A549 (cell line): ENCODE measurements at places on chromosomes 7 and 10. TPM values are rescaled to one million over a fixed set of nuclear protein-coding genes. Genes with fewer than 3 reads are reported as not detected.

- no peak for DNase-seq
Observed at GRCh38 chr10:650441-650851, 39.0 kb downstream of the DIP2C start.

DNA sequence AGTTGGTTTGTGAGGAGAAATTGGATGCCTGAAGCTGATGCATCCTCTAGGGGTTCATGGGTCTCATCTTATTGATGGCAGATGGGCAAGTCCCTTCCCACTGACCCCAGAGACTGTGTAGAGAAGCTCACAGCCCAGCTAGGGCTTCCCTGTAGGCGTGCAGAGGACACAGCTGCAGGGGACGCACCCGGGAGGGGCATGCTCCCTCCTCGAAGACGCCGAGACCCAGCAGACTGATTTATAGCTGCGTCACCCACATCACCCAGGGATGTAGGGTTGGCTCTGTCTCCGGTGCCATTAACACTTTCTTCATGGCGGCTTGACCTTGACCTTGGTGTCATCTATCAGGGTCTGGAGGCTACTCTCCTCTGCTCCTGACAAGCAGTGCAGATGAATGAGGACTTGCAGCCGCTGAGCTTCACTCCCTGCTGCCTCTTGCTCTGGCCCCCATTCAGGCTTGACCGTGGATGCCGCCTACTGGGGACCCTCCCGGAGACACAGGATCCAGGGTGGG is 549.7 kb downstream of the TCERG1L start:
- DNase-seq = no peak

- no peak for DNase-seq
Observed at GRCh38 chr10:43692051-43692825, 43.6 kb upstream of the ZNF32 start.

GRCh38 chr7:106778656-106779250 is 86.3 kb upstream of the PIK3CG start:
- DNase-seq = no peak

DNA sequence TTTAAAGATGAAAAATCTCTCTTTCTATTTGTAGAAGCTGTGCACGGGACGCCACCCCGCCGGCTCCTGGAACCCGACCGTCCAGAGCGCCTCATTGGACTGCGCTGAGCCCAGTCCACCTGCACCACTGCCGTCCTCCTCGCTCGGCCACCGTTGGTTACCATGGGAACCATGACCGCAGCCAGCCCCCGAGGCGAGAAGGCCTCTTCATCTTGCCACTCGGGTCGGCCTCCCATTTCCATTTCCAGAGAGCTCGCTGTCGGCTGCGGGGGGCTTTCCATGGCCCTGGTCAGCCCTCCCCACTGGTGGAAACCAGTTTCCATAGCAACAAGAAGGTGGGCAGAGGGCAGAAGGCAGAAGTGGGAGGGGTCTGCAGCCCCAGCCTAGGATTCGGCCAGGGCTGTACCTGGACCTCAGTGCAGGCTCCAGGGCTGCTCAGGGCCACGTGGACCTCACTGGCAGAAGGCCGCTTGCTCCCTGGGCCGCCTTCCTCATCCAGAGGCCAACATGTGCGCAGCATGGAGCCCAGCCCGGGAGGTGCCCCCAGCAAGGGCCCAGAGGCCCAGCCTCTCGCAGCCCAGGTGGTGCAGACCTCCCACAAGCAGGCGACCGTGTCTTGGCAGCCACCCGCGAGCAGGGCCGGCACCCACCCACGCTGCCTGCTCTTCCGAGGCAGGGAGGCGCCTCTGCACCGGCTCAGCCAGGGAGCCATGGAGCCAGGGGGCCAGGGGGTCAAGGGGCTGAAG is 283.5 kb upstream of the PPP2R2D start:
- no peak for DNase-seq

Gene SEMA3A
- polyA plus RNA-seq = 3.6 to 4.3 TPM (median 4.2 TPM) in 3 replicates

Gene CXCL12
- polyA plus RNA-seq = 0.07 to 0.28 TPM (median 0.17 TPM) in 3 replicates

DNA sequence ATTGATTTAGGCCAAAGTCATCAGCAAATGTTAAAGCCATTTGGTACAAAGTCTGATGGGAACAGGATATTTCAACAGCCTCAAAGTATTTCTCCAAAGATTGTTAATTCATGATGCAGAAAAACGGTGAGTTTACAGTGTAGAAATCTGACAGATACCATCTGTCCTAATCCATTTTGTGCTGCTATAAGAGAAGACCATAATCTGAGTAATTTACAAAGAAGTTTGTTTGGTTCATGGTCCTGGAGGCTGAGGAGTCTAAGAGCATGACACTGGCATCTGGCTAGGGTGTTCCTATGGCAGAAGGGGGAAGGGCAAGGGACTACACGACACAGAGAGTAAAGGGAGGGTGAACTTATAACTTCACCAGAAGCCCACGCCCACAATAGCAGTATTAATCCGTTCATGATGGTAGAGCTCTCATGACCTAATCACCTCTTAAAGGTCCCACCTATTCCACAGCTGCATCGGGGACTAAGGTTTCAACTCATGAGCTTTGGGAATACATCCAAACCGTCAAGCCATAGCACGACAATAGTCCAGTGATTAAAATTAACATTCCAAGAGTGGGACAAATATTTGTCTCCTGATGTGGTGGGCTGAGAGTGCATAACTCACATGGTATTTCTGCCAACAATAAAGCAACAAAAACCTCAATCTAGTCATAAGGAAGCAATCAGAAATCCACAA is 298.6 kb upstream of the AKR1E2 start:
- DNase-seq = no peak

DNA sequence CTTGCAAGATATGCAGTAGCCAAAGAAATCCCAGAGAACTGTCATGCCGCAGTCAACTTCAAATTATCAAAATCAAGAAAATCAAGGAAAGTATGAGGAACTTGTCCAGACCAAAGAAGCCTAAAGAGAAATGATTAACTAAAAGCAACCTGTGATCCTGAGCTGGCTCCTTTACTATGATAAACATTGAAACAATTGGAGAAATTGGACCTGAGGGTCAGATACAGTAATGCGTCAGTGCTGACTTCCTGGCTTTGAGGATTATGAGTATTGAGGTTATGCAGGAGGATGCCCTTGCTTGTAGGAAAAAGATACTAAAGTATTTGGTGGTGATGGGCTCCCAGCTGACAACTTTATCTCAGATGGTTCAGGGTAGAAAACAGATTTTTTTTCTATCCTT is 324.7 kb upstream of the AKR1E2 start:
- DNase-seq = peak; percentile 41

DNA sequence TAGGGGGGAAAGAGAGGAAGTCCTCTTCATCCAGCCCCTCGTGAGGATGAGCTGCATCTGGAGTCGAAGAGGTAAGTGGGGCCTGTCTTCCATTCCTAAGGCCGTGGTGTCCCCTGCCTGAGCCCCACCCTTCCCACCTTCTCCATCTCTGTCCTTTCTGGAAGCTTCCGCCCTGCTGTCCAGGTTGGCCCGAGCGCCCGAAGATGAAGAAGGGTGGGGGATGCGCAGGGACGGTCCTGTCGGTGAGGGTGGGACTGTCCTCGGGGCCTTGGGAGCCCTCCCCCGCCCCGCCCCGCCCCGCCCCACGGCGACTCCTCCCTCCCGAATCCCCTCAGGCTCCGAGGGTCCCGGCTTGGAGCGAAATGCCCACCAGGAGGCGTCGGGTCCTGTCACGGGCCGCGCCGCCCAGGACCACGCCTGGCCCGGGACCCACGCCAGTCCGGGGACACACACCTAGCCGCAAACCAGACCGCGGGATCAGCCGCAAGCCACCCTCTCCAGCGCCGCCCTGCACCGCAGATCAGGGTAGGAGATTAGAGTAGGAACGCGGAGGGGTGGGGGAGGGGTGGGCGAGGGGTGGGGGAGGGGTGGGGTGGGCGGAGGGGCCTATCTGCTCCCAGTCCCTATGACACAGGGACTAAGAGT is 15.3 kb downstream of the GPRIN2 start:
- peak; percentile 96 for DNase-seq

GRCh38 chr10:110524179-110524858 is 26.6 kb downstream of the DUSP5 start:
- no peak for DNase-seq

DNA sequence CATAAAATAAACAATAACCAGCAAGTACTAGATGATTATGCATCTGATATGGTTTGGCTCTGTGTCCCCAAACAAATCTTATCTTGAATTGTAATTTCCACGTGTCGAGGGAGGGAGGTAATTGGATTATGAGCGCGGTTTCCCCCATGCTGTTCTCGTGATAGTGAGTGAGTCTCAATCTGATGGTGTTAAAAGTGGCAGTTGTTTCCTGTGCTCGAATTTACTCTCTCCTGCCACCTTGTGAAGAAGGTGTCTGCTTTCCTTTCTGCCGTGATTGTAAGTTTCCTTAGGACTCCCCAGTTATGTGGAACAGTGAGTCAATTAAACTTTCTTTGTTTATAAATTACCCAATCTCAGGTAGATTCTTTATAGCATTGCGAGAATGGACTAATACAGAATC is 15.1 kb downstream of the CNTNAP2 start:
- no peak for DNase-seq

DNA sequence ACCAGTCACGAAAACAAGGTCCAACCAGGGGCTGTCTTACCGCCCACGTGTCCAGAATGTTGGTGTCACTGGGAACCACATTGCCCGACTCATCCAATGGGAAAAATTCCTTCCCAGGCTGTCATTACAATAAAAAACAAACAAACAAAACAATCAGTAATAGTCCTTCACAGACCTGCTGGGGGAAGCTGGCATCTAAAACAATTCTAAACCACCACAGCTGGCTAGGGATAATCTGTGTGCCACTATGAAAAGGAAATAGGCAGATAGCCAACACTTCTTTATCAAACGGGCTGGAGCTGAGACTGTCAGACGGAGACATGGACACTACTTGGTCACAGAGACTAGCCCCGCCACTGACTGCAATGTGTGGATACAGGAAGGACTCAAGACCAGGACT is 9.2 kb downstream of the AKR1B1 start:
- peak; percentile 44 for DNase-seq

DNA sequence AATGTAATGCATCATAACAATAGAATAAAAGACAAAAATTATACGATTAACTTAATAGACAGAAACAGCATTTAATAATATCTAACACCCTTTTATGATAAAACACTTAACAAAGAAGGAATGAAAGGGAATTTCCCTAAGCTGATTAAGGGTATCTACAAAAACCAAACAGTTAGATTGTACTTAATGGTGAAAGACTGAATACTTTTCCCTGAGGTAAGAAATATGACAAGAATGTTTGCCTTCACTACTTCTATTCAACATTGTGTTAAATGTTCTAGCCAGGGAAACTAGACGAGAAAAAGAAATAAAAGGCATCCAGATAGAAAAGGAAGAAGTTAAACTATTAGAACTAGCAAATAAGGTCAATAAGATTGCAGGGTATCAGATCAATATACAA is 276.9 kb downstream of the BAMBI start:
- no peak for DNase-seq

Gene VSIR
- 15.5 to 19.3 TPM (median 19.1 TPM) in 3 replicates for polyA plus RNA-seq

- DNase-seq = peak; percentile 64
Observed at GRCh38 chr7:154913638-154914307, 89.2 kb downstream of the PAXIP1 start.

Gene CALCR
- polyA plus RNA-seq = 0.03 TPM in 1 of 3 replicates, not detected in the others

Gene PILRA
- polyA plus RNA-seq = 1.9 to 3.8 TPM (median 3.4 TPM) in 3 replicates

Gene TSPAN33
- polyA plus RNA-seq = 4.9 to 5.3 TPM (median 5.0 TPM) in 3 replicates

DNA sequence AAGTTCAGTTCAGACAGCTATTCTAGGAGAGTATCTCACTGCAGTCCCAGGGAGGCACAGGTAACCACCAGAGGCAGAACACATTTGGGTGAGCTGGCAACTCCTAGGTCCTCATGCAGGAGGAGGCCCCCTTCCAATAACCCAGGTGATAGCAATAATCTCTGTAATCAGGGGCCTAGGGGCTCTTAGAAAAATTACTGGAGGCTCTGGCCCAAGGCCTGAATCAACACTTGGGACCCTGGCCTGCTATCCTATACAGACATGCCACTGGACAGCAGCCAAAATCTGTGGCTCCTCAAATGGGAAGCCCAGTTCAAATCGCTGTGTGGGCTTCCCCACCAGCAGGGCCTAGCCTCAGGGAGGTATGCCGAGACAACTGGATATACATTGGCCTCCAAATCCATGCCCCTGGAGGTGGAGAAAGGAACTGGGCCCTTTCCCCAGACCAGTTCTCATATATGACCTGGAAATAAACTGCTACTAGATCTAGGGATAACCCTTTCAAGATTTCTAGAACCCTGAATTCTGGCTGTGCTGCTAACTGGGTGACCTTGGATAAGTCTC is 1.6 kb downstream of the AVPI1 start:
- DNase-seq = peak; percentile 76

GRCh38 chr7:120949998-120950538 is 509 bp upstream of the ING3 start:
- DNase-seq = no peak

GRCh38 chr10:114815791-114816190 is 5.8 kb upstream of the FHIP2A start:
- DNase-seq = no peak

- no peak for DNase-seq
Observed at GRCh38 chr7:6026820-6027311, 4.3 kb upstream of the ANKRD61 start.

DNA sequence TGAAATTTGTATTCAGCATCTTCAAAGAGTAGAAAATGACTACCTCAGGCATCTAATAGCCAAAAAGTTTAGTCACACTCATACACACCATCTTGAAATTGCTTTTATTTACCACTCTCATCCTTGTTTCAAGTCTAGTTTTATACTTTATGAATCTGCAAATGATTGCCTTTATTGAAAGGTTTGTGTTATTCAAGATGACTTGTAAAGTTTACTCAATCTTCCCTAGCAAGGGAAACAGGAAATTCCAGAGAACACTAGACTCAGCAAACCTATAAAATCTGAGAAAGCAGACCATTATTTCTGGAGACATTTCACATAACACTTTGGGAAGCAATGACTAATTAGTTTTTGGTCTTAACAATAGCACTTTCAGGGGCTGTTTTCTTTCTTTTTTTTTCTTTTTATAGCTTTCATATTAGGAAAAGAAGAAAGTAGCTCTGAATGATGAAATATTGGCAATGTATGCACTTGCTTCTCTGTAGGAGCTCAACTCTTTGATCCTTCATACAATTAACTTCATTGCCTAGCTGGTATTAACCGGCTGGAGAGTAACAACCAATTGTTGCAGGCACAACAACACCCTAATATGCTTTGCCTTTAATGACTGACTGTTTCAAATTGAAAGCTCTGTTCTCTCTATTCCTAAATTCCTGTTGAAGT is 68.9 kb upstream of the HDAC9 start:
- DNase-seq = no peak

DNA sequence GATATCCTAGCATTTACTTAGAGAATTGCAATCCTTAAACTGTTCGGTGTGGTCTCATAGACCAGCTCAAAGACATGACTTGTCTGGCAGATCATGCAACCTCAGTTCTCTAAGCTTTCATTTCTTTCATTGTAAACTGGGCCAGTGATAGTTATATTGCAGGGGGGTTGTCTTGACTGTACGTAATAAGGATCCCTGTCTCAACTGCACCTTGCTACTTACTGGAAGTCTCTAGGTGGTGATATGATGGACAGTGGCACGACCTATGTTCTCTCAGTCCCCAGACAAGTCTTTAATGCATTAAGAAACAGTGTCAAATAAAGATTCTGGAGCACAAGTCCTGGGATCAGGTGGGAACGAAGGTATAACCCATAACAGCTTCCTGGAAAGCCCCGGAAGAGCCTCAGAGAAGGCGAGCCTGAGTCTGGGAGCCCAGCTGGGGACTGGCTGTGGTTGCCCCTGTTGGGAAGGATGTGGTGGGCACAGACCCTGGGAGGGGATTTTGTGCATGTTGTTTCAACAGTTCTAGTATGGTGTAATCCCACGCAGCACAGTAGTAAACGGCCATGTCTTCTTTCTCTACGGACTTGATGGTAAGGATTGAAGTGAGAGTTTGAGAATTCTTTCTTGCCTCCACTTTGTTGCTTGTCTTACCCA is 26.0 kb upstream of the TARP start:
- no peak for DNase-seq

Gene CABCOCO1
- 0.54 to 0.92 TPM (median 0.77 TPM) in 3 replicates for polyA plus RNA-seq

Gene CLDN3
- 2.0 to 2.6 TPM (median 2.0 TPM) in 3 replicates for polyA plus RNA-seq

Gene CYP3A4
- 0.03 TPM in 1 of 3 replicates, not detected in the others for polyA plus RNA-seq

Gene FAM221A
- polyA plus RNA-seq = 0.66 to 1.1 TPM (median 0.94 TPM) in 3 replicates
